ENCODE measurements at places on chromosomes 6 and 20. TPM values are rescaled to one million over a fixed set of nuclear protein-coding genes. Genes with fewer than 3 reads are reported as not detected.

GRCh38 chr20:37567671-37568588 is 40.3 kb upstream of the BLCAP start:
- DNase-seq, result peak; percentile 33
- no peaks in the 10 kb centered on the region for H3K36me3 ChIP-seq
- H3K4me1 ChIP-seq, result no peaks in the 10 kb centered on the region
- H3K4me3 ChIP-seq, result no peak overlapping the region

DNA sequence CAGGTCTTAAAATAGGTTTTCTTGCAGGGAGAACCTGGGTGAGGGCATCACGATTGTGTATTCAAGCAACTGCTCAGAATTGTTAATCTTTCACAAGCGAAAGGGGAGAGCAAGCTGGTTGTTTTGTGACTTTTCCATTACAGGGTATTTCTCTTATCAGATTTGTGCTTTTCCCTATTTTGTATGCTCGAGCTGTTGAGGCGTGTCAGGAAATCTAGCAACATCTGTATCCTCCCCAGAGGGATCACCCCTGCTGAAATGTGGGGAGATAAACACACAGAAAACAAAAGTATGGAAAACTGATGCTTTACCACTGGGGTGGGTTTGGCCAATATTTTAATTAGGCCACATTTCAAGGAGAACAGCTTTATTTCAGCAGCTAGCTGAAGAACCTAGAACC is 187.0 kb downstream of the DTNBP1 start:
- peak overlapping the region; percentile 79 for H3K27ac ChIP-seq
- H3K27me3 ChIP-seq, result no peaks in the 10 kb centered on the region
- H3K4me1 ChIP-seq, result peaks cover 62% of the 10 kb centered on the region
- DNase-seq, result no peak
- H3K36me3 ChIP-seq, result no peaks in the 10 kb centered on the region
- H3K4me3 ChIP-seq, result no peak overlapping the region

GRCh38 chr6:44285552-44286284 is 15.5 kb downstream of the TMEM151B start:
- H3K4me1 ChIP-seq, result no peaks in the 10 kb centered on the region
- H3K4me3 ChIP-seq, result no peak overlapping the region
- no peak overlapping the region for H3K27ac ChIP-seq
- no peaks in the 10 kb centered on the region for H3K36me3 ChIP-seq

Gene SLPI
- total RNA-seq, result 204 TPM

DNA sequence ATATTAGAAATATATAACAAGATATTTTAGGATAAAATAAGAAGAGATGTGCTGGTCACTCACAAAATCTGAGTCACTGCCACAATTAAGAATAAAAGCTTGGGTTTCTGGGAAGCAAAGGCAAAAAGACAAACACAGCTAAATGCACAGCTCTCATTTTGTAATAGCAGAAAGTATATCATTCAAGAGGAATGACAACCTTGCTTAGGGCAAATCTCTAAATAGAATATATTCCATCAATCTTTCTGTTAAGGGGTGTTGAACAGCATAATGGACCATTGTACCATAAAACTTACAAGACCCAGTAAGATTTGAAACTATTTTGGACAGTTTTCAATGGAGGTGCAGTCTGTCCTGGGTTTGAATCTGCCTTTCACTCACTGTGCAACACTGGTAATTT is 464.9 kb upstream of the SOX4 start:
- no peak overlapping the region for H3K4me3 ChIP-seq
- H3K27me3 ChIP-seq, result no peaks in the 10 kb centered on the region
- no peak for DNase-seq
- H3K27ac ChIP-seq, result no peak overlapping the region

DNA sequence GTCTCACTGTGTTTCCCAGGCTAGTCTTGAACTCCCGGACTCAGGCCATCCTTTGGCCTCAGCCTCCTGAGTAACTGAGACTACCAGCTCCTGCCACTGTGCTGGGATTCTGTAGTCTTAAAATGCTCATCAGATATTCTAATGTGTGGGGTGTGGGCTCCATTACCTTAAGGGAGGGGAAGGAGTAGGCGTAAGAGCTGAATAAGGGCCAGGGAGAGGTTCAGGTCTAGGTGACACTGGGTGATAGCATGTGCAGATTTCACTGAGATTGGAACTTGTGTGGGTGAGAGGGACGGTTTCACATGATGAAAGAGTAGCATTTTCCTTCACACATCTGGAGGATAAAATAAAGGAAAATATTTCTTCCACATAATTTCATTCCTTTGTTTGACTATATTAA is 8.5 kb downstream of the AKAP12 start:
- H3K27me3 ChIP-seq, result peaks cover 5% of the 10 kb centered on the region
- H3K4me3 ChIP-seq, result no peak overlapping the region
- H3K36me3 ChIP-seq, result no peaks in the 10 kb centered on the region
- H3K27ac ChIP-seq, result no peak overlapping the region
- DNase-seq, result no peak
- H3K4me1 ChIP-seq, result no peaks in the 10 kb centered on the region

- H3K4me1 ChIP-seq, result no peaks in the 10 kb centered on the region
- H3K27ac ChIP-seq, result no peak overlapping the region
- DNase-seq, result no peak
- no peak overlapping the region for H3K4me3 ChIP-seq
These were observed 330 bp downstream of the CGA start for GRCh38 chr6:87094576-87094975.

Gene MBOAT1
- total RNA-seq, result 0.89 TPM

DNA sequence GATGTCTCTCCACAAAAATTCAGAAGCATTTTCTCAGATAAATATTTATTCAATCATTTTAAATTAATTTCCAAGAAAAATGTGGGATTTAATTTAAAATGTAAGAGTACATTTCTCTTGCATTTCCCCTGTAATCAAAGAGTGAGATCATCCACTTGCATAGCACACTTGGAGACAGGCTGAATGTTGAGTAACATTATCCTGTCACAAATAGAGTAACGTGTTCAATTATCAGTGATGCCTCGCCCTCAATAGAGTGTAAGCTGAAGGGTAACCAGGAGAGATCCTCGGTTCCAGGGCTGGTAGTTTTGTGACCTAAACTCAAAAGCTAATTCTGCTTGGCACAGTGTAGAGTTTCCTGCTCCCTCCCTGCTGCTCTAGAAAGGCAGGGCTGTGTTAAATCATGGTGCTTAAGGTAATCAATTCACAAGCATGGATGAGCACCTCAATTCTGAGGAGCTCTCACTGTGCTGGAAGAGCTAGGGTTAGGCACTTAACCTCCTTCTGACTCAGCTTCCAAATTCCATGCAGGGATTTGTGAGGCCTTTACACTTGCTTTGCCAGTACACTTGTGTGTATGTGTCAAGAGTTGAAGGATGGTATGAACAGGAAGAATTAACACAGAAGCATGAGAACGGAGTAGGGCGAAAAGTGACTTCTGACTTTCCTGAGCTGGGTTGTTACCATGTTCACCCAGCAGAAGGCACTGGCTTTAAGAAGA is 56.6 kb downstream of the MMUT start:
- H3K27ac ChIP-seq, result no peak overlapping the region
- no peak for DNase-seq
- no peaks in the 10 kb centered on the region for H3K4me1 ChIP-seq
- H3K4me3 ChIP-seq, result no peak overlapping the region
- H3K27me3 ChIP-seq, result no peaks in the 10 kb centered on the region
- H3K36me3 ChIP-seq, result no peaks in the 10 kb centered on the region

DNA sequence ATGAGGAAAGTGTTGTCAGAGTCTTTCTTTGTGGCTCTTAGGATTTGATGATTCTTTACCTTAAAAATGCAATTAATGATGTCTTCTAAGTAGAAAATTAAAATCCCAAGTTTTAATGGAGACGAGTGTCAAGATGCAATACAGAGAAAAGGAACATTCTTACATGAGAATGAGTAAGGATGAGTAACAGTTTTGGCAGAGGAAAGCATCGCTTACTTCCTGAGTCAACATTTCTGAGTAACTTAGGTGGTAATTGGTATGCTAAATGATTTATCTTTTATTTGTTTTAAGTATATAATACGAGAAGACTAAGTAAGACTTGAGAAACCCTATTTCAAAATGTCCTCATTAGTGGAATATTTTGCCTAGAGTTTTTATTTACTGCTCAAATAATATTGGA is 101.3 kb downstream of the RTN4IP1 start:
- H3K36me3 ChIP-seq, result no peaks in the 10 kb centered on the region
- no peak overlapping the region for H3K4me3 ChIP-seq
- DNase-seq, result no peak
- H3K4me1 ChIP-seq, result no peaks in the 10 kb centered on the region
- H3K27me3 ChIP-seq, result no peaks in the 10 kb centered on the region

GRCh38 chr20:5835321-5835821 is 85.2 kb downstream of the SHLD1 start:
- H3K27ac ChIP-seq, result no peak overlapping the region
- no peaks in the 10 kb centered on the region for H3K36me3 ChIP-seq
- DNase-seq, result no peak

DNA sequence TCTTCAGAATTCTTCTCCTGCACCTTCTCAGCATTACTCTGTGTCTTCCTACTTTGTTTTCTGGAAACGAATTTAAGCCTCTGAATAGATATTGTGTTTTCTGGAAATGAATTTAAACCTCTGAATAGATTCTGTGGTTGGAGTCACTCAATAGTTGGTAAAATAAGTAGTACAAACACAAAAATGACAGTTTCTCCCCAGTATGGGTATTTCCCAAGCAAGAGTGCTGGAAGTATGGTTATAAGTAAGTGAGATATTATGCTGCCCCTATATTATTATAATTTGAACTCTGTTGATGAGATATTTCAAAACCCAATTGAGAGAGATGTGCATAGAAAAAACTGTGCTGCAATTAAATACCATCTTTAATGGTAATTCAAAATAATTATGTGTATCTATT is 94.9 kb downstream of the TINAG start:
- H3K27me3 ChIP-seq, result no peaks in the 10 kb centered on the region
- DNase-seq, result no peak
- H3K4me3 ChIP-seq, result no peak overlapping the region
- no peaks in the 10 kb centered on the region for H3K4me1 ChIP-seq

- H3K36me3 ChIP-seq, result no peaks in the 10 kb centered on the region
- no peak overlapping the region for H3K4me3 ChIP-seq
- no peak overlapping the region for H3K27ac ChIP-seq
- no peak for DNase-seq
- H3K4me1 ChIP-seq, result peaks cover 5% of the 10 kb centered on the region
These were observed 232.1 kb downstream of the PLCB1 start for GRCh38 chr20:8363970-8364733.

Gene WASF1
- total RNA-seq, result 1.1 TPM

Gene VGLL2
- 95.9 TPM for total RNA-seq

DNA sequence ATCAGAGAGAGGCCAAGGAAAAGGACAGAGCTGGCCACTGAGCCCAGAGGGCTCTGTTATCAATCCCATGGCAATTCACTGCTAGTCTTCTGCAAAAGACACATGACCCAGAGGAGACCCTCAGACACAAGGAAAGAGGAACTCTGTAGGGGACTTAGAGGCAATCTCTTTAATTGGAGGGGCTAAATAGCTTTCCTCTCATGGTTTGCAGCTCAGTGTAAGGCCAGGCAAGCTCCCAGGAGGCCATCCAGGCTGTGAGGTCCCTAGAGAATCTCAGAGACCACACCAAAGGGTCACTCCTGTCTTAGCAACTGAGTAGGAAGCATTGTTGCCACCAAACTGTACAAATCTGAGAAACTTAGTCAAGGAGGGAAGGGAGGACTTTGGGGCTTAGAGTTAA is 10.0 kb upstream of the HLA-DOA start:
- no peaks in the 10 kb centered on the region for H3K36me3 ChIP-seq
- no peaks in the 10 kb centered on the region for H3K27me3 ChIP-seq
- H3K27ac ChIP-seq, result peak overlapping the region; percentile 58

GRCh38 chr6:54988576-54988975 is 142.0 kb downstream of the FAM83B start:
- no peaks in the 10 kb centered on the region for H3K4me1 ChIP-seq
- H3K36me3 ChIP-seq, result no peaks in the 10 kb centered on the region
- no peak overlapping the region for H3K4me3 ChIP-seq

Gene PTCHD4
- 0.19 TPM for total RNA-seq

Gene CALHM4
- 0.27 TPM for total RNA-seq

DNA sequence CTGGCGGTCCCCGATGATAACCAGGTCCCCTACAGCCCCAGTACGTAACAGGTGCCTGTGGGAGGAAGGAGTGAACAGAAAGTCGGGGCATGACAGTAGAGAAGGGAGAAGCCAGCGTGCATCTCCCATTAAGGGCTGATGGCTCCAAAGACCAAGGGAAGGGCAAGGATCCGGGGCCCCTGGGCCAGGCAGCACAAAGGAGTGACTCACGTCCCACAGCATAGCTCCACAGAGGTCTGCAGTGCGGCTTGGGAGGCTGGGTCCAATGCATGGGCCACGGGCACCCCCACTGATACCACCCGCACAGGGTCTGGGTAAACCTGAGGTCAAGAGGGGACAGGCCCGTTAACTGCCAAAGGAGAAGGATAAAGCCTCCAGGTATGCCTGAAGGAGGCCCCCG is 10.3 kb downstream of the AARS2 start:
- H3K4me1 ChIP-seq, result no peaks in the 10 kb centered on the region
- H3K36me3 ChIP-seq, result peaks cover 77% of the 10 kb centered on the region
- no peak for DNase-seq
- H3K4me3 ChIP-seq, result no peak overlapping the region
- H3K27me3 ChIP-seq, result no peaks in the 10 kb centered on the region

Gene BPIFA3
- not detected for total RNA-seq

DNA sequence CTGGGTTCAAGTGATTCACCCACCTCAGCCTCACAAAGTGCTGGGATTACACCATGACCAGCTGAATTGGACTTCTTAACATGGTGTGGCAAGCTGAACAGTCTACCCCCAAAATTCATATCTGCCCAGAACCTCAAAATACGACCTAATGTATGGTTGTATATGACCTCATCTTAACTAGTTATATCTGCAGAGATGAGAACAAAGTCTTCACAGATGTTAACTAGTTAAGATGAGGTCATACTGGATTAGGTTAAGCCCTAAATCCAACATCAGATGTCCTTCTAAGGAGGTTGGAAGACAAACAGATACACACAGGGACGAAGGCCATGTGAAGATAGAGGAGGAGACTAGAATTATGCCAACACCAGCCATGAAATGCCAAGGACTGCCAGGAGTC is 102.5 kb downstream of the JPH2 start:
- H3K36me3 ChIP-seq, result no peaks in the 10 kb centered on the region
- H3K27me3 ChIP-seq, result no peaks in the 10 kb centered on the region
- H3K4me3 ChIP-seq, result no peak overlapping the region
- peaks cover 15% of the 10 kb centered on the region for H3K4me1 ChIP-seq

- no peak overlapping the region for H3K27ac ChIP-seq
- H3K36me3 ChIP-seq, result no peaks in the 10 kb centered on the region
- H3K4me1 ChIP-seq, result no peaks in the 10 kb centered on the region
- H3K4me3 ChIP-seq, result no peak overlapping the region
- H3K27me3 ChIP-seq, result no peaks in the 10 kb centered on the region
- no peak for DNase-seq
These were observed 28.4 kb downstream of the PAQR8 start for GRCh38 chr6:52390361-52390727.

DNA sequence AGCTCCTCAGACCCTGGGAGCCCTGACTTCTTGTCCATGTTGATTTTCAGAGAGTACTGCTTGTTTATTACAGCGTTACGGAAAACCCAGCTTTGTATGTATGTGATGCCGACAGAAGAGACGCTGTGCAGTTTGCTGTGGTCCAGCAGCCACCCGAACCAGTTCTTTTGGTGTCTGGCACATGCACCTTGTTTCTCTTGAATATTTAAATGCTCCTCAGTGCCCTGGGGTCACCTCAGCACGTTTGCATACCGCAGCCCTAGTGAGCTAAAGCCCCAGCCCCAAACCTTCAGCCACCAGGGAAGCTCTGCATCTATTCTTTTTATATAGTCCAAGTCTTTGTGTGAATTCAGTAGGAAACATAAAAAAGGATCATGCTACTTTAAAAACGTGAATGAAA is 39.9 kb downstream of the AFDN start:
- peaks cover 23% of the 10 kb centered on the region for H3K36me3 ChIP-seq
- no peaks in the 10 kb centered on the region for H3K4me1 ChIP-seq
- no peak overlapping the region for H3K27ac ChIP-seq
- H3K27me3 ChIP-seq, result no peaks in the 10 kb centered on the region

Gene TBCC
- 18.8 TPM for total RNA-seq

Gene PIM1
- 37.6 TPM for total RNA-seq
